ENCODE measurements at places on chromosomes 2 and 18.

- no peak for DNase-seq
Measured at GRCh38 chr18:30234755-30235154, 807.8 kb downstream of the DSC3 start.

GRCh38 chr2:174338147-174338605 lies 3.4 kb downstream of the SP9 start:
- DNase-seq = no peak

DNA sequence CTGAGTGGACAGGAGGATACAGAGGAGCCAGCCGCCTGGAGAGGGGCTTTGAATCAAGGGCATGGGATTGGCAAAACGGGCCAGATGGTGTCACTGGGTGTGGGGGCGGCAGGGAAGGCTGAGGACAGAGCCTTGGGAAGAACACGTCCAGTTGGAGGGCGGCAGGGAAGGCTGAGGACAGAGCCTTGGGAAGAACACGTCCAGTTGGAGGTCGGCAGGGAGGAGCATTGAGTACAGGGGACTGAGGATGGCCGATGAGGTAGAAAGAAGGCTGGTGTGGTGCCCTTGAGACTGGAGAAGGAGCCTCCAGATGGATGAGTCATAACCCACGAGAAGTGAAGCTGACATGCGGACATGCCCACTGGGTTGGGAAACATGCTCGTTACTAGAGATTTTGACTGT lies 4.5 kb downstream of the HES6 start:
- no peak for DNase-seq

- DNase-seq = no peak
Measured at GRCh38 chr2:3305952-3306351, 71.7 kb downstream of the EIPR1 start.

DNA sequence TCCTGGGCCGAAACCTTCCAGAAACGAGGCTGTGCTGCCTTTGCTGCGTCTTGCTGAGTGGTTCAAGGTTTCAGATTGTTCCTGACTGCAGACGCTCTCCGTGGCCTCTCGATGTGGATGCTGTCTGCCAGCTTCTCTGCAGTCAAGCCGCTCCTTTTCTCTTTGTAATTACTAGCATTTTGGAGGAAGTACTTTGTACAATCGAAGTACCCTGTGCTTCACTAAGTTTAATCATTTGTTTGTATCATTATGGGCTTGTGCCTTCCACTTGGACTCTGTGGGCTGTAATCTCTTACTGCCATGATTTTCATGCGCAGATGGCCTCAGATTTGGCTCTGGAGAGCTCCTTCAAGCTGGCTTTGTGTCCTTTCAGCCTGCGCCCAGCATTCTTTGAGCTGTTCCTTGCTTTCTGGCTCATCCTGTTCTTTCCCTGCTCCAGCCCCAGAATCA lies 49.3 kb downstream of the TRAF3IP1 start:
- DNase-seq = no peak

GRCh38 chr2:188570370-188570769 lies 278.7 kb downstream of the GULP1 start:
- DNase-seq = no peak

DNA sequence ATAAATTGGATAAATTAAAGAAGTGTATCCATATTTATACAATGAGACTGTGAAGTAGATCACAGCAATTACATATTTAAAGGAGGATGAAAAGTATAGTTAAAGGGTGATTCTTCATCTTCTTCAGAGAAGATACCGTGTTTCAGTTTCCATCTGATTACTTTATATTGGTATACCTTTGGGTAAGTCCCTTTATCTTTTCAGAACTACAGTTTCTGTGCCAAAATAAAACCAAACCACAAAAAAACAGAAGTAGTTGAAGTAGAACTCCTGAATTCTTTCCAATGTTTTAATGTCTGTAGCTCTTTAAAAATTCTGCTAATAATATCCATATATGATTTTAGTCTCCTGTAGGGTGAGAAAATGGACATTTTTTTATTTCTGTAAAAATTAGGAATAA lies 231.2 kb upstream of the LINC00305 start:
- no peak for DNase-seq

GRCh38 chr2:177599139-177599688 lies 206.6 kb downstream of the AGPS start:
- DNase-seq = no peak

GRCh38 chr18:22069916-22070315 lies 99.5 kb upstream of the GATA6 start:
- no peak for DNase-seq

GRCh38 chr2:125185691-125186270 lies 1160.7 kb downstream of the CNTNAP5 start:
- no peak for DNase-seq

Measured in CD4-positive, alpha-beta T cell treated with Interferon gamma for 1 hour (primary cell).